Left colon (tissue), 2 donors: ENCODE measurements at places on chromosomes 3 and 15.

- no peak for DNase-seq
These were observed 51.9 kb downstream of the GOLM2 start for GRCh38 chr15:44340410-44340809.

GRCh38 chr3:53801319-53801718 is 44.9 kb downstream of the CHDH start:
- DNase-seq, result no peak

DNA sequence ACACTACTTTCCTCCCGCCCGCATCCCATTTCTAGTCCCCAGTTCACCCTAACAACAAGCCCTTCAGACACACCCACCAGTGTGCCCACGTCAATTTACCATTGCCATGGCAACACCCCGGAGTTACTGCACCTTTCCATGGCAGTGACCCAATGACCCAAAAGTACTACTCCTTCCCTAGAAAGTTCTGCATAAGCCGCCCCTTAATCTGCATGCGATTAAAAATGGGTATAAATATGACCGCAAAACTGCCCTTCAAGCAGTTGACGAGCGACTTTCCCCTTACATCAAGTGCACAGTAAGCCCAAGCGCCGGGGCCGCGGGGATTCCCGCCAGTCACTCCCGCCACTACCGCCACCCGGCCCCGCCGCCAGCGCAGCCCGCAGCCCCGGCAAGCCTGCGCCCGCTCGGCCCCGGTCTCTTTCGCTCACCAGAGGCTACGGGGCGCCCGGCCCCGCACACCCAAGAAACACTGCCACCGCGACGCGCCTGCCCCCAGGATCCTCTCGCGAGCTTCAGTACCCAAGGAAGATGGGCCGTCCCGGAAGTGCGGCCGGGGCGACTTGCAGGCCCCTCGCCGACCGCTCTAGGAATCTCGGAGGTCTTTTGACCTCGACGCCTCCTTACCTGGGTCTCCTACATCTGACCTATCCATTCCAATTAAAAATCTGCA is 27.2 kb upstream of the ZNF502 start:
- DNase-seq, result peak; percentile 77

DNA sequence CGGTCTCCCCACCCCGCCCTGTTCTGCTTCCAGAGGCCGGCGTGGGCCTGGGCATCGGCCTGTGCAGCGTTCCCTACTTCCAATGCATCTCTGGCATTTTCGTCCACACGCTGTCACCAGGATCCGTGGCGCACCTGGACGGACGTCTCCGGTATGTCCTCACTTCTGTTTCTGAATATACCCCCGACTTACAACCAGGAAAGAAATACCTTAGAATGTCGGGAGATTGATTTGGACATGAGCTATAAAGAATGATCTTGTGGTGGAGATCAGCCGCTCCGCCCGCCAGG is 41.4 kb downstream of the STARD5 start:
- DNase-seq, result no peak

DNA sequence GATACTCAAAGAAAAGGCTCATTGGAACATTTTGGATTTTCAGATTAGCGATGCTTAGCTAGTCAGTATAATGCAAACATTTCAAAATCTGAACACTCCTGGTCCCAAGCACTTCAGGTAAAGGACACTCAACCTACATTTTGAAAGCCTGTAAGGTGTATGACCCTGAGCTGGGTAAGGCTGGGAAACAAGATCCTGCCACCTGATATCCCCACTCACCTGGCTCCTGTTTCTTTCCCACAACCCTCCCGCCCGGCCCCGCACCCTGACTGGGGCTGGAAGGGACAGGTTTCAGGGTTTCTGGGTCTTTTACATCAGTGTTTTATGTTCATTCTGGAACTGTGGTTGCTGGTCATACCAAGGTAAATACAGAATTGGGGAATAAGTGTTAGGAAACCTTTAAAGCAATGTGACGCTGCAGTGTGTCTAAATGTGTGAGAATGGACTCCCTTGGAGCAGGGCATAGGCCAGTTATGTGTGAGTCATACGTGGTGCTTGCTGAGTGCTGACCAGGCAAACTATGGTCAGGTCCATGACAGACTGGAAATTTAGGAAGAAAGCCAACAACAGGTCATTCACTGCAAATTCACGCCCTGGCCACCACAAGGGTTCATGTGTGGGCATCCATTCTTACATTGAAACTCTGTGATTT is 22.9 kb downstream of the CTXND1 start:
- DNase-seq, result no peak

DNA sequence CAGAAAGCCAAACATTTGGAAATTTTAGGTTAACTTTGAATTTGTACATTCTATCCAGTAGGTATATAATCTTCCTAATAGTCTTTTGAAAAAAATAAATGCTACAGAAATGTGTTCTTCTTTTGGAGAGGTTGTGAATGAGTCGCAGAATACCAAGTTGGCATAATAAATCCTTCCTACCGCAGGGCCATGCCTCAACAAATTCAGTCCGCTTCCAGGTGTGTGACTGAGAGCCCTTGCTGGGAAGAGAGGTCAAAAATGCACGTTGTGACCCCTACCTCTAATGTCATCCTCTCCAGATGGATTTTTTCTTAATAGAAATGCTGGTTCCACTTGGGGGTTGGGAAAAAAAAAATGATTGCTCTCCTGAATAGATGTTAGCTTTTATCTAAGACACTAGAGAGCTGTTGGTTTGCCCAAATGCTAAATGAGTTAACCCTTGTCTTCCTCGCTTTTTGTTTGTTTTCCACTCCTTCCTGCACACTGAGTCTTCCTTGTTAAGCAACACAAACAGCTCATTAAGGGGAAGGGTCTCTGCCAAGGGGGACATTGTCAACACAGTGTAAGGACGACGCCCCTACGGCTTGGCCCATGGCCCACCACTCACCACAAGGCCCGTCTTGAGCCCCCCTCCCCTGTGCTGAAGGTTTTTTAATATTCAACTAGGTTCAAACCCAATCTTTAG is 33.9 kb downstream of the RLBP1 start:
- DNase-seq, result no peak

DNA sequence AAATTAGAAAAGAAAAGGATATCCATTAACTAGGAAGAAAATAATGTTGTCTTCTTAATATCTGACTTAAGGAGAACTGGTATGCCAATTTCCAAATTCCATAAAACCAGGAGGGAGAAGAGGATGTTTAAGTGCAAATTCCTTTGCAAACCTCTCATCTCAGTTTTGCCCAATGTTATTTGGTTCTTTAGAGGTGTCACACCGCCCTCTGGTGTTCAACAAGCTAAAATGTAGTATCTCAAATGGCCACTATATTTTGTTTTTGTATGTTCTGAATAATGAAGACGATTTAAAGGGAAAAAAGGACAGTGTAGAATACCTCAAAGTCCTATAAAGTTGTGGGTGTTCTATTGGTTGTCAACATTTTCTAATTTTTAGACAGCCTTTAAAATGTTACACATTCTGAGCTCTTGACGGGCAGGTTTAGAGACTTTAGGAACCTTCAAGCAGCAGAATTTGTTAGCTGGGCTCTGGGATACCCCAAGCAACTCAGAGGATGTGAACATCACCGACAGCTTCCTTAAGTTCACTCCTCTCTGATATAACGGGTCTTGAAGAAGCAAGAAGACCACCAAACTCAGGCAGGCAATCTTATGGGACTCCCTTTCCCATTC is 458.3 kb downstream of the MFSD1 start:
- peak; percentile 40 for DNase-seq

- DNase-seq, result no peak
These were observed 7.3 kb upstream of the TNFSF10 start for GRCh38 chr3:172530566-172530965.

DNA sequence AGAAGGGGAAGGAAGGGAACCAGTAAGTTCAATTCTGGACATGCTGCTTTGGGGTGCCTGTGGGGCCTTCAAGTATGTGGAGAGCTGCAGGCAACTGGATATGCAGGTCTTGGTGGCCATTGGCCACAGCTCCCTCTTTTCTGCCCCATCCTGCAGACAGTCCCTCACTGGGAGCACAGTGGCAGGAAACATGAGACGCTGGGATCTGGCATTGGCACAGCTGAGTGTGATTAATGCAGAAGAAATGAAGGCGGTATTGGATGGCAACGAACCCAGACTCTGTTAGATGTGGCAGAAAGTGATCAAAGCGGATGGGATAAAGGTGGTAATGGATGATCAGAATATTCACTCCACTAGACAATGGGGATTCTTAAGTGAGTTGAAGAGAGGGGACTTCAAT is 23.2 kb upstream of the VPS8 start:
- no peak for DNase-seq

GRCh38 chr15:89578146-89578545 is 2.9 kb downstream of the TICRR start:
- no peak for DNase-seq

- DNase-seq, result no peak
These were observed 207.0 kb upstream of the ATP10A start for GRCh38 chr15:26070095-26070532.

GRCh38 chr3:74149466-74149865 is 465.0 kb downstream of the CNTN3 start:
- DNase-seq, result no peak

DNA sequence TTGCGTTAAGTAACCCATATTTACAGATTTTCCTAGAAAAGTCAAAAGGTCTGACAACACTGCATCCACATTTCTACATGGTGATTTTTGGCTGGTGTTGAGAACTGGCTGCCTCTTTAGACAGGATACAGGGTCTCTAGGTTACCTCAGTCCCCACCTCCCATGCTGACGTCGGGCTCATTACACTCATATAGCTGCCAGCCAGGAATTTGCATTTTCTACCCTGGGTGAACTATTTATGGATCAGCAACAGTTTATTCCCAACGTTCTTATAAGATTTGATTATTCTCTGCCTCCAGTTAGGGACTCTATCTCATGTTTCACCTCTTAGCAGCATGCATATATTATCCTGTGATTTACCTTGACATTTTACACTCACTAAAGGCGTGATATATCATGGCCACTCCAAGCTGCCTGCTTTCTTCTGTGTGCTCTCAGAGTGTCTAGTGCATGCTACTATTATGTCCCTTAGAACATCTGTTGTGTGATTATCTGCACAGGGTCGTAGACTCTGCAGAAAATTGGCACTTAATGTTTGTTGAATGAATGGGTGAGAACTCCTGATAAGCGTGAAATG is 49.0 kb downstream of the CLDN11 start:
- no peak for DNase-seq

DNA sequence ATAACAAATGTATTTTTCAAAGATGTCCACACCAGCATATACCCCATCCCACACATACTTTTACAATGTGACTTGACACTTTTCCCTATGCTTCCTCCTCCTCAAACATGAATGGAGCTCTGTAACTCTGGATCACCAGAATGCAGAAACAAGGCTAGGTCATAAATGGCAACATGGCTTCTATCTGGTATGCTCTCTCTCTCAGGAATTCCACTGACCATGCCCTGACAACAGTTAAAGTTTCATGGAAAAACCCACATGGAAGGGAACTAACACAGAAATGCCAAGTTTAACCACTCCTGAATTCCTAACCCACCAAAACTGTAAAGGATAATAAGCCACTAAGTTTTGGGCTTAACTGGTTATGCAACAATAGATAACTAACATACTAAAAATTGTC is 19.9 kb downstream of the MYO9A start:
- DNase-seq, result no peak

- DNase-seq, result no peak
These were observed 45.9 kb downstream of the SUMF1 start for GRCh38 chr3:4421121-4421520.

- no peak for DNase-seq
These were observed 93.9 kb downstream of the IQSEC1 start for GRCh38 chr3:12979151-12979946.

- DNase-seq, result no peak
These were observed 148.3 kb upstream of the ARHGEF26 start for GRCh38 chr3:153972862-153973261.

DNA sequence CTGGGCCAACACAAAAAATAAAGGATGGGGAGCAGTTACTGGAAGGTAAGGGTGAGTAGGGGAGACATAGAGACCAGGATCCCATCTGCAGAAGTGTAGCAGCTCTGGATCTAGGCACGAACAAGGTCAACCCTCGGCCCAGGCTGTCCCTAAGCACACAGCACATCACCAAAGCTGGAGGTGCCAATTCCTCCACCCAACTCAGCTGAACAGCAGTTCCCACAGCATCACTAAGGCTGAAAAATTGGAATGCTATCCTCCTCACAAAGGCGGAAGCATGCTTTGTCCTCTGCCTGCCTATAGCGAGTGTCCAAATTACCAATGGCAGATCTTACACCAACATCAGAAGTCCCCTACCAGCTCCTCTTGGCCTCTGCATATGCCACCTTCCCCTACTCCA is 33.9 kb downstream of the OSBPL10 start:
- DNase-seq, result no peak

DNA sequence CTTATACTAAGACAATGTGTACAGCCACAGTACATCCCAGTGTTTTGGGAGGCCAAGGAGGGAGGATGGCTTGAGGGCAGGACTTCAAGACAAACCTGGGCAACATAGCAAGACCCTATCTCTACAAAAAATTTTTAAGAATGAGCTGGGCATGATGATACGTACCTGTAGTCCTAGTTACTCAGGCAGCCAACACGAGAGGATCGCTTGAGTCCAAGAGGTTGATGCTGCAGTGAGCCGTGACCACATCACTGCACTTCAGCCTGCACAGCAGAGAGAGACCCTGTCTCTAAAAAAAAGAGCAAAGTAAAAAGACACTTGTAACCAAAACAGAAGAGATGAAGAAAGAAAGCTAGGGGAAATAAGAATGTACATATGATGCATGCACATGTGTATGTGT is 38.5 kb downstream of the HES1 start:
- no peak for DNase-seq

DNA sequence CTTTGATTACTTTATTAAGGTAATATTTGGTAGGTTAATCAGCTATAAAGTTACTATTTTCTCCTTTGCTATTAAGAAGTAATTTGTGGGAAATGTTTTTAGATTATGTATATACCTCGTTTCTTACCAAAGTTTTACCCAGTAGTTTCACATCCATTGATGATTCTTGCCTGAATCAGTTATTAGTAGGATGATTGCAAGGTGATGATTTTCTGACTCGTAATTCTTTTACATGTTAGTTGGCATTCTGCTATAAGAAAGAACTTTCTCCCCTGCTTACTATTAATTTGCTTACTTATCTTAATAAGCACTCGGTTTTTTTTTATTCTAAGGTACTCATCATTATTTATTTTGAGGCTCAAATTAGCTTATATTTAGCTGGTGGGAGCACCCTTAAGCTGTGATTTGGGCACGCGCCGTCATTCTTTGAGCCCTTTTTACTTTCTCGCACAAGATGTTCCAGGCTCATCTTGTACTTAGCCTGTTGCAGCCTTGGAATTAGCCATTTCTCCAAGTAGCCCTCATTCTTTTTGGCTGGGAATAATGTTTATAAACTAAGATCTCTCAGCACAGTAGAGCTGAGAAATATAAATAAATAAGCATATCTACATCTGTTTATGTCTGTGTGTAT is 15.3 kb downstream of the USP3 start:
- DNase-seq, result no peak

DNA sequence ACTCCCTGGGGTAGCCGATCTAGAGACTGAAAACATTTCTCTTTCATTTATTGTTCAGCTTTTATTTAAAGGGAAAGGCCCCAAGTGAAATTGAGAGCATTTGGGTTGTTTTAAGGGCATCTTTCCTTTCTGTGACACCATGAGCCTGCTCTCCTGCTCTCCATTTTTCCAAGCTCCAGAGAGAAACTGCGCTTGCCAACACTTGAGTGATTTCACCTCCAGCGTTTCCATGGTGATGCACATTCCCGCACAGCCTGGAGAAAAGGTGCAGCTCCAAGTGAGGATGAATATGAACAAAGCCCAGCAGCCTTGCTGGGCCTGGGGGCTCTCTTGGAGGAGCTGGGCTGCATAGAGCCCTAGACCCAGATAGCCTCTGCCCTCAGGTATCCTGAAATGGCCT is 159.2 kb upstream of the PPP2R3A start:
- DNase-seq, result no peak
